ENCODE measurements at places on chromosomes 11 and 22. TPM values are rescaled to one million over a fixed set of nuclear protein-coding genes. Genes with fewer than 3 reads are reported as not detected.

Gene PRMT3
- 18.7 TPM for total RNA-seq

Gene OLFML1
- 4.4 TPM for total RNA-seq

Gene OR51A4
- not detected for total RNA-seq

DNA sequence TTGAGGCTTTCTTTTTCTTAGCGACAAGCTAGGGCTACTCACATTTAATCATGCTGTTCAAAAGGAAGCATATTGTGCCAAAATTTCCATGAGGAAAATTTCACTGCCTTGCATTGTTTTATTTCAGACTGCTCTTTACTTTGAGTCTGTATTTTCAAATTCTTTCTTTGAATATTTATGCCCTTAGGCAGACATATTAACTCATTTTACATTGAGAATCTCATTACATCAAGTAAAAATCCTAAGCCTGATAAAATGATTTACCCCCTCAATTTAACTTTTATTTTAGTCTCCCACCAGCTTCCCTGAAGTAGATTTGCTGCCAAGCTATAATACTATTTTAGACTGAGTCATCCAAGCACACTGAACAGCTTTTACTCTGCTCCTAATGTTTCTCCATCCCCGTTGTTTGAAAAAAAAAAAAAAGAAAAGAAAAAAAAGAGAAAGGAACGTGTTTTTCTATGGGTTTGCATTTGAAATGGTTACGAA, 189.3 kb upstream of the MTMR2 start:
- H3K36me3 ChIP-seq: no peaks in the 10 kb centered on the region
- H3K4me3 ChIP-seq: no peak overlapping the region
- peak overlapping the region; percentile 63 for H3K27ac ChIP-seq
- DNase-seq: no peak
- H3K4me1 ChIP-seq: no peaks in the 10 kb centered on the region

- no peak overlapping the region for H3K27ac ChIP-seq
- peaks cover 7% of the 10 kb centered on the region for H3K36me3 ChIP-seq
- H3K27me3 ChIP-seq: no peaks in the 10 kb centered on the region
- no peaks in the 10 kb centered on the region for H3K4me1 ChIP-seq
- DNase-seq: peak; percentile 40
Measured at GRCh38 chr11:129881570-129882170, 13.7 kb downstream of the NFRKB start.

- H3K4me3 ChIP-seq: no peak overlapping the region
- H3K27me3 ChIP-seq: no peaks in the 10 kb centered on the region
- no peaks in the 10 kb centered on the region for H3K4me1 ChIP-seq
- H3K36me3 ChIP-seq: no peaks in the 10 kb centered on the region
Measured at GRCh38 chr22:26648528-26649388, 8.6 kb upstream of the MIAT start.

- H3K4me3 ChIP-seq: peak overlapping the region; percentile 66
- no peaks in the 10 kb centered on the region for H3K27me3 ChIP-seq
- no peaks in the 10 kb centered on the region for H3K36me3 ChIP-seq
- H3K27ac ChIP-seq: peak overlapping the region; percentile 80
Measured at GRCh38 chr11:32829157-32829679, 509 bp upstream of the PRRG4 start.

DNA sequence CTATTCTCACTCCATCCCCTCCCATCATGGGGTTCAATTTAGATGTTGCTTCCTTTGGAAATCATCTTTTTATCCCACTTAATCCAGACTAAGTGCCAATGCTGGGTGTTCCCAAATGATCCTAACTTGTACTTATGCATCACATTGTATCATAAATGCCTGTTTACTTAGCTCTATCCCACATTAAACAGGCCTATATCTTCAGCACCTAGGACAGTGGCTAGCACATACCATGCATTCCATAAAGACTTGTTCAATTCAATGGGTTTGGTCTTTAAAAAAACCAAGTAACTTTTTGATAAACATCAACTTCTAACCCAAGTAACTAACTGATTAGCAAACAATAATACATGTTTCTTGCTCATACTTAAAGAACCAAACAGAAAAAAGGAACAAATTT, 40.6 kb downstream of the RSF1 start:
- no peaks in the 10 kb centered on the region for H3K27me3 ChIP-seq
- no peak overlapping the region for H3K27ac ChIP-seq
- H3K36me3 ChIP-seq: no peaks in the 10 kb centered on the region
- H3K4me1 ChIP-seq: no peaks in the 10 kb centered on the region
- H3K4me3 ChIP-seq: no peak overlapping the region

DNA sequence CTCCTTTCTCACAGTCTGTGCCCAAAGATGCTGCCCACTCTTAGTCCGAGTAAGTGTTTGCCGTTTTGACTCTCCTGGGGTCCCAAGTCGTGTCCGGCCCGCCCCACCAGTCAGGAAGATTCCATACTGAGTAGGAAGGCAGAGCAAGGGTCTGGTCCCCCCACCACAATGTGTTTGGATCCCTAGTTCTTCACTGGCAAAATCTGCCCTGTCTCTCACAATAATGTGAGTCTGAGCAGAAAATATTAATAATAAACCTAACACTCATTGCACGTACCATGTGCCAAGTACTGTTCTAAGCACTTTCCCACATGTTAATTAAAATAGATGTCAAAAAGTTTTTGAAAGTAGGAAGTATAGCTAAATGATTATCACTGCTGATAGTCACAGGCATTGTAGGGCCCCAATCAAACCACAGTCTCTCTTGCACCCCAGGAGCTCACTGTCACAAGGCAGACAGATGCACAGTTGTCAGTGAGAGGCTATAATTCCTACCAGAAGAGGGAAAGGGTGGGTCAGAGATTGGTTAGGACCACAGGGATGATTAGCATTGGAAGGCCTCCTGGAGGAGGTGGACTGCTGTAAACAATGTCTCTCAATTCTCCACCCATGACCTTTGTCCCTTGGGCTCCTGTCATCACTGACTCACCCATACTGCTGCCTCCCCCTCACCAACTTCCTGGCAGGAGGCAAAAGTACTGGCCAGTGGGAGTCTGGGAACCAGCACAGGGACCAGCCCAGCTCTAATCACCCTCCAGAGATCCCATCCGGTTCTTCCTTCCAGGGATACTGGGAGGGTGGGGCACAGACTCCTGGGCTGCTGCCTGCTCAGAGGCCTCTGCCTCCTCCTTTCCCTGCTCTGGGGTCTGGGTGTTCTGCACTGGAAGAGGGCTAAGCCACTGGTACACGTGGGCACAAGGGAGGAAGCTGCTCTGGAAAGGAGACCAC, 1.0 kb upstream of the POLD4 start:
- peaks cover 25% of the 10 kb centered on the region for H3K4me1 ChIP-seq
- no peak for DNase-seq
- H3K36me3 ChIP-seq: no peaks in the 10 kb centered on the region
- no peaks in the 10 kb centered on the region for H3K27me3 ChIP-seq
- peak overlapping the region; percentile 99 for H3K27ac ChIP-seq

- no peak overlapping the region for H3K27ac ChIP-seq
- H3K36me3 ChIP-seq: peaks cover 11% of the 10 kb centered on the region
Measured at GRCh38 chr22:36510384-36510783, 3.5 kb upstream of the FOXRED2 start.

DNA sequence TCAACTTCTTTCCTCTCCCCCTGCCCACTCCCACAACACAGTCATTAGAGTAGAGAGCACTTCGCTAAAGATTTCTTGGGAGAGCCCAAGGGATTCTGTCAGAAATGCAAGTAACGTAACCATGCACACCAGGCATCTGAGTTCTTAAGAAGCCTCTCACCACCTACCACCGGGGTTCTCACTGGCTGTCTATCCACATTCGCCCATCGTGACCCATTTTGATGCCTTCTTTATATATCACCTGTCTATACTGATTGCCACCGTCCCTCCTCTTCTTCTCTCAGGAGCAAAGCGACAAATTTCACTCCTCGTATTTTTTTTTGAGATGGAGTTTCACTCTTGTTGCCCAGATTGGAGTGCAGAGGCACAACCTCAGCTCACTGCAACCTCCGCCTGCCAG, 23.9 kb upstream of the RASD2 start:
- no peaks in the 10 kb centered on the region for H3K36me3 ChIP-seq
- H3K27ac ChIP-seq: no peak overlapping the region
- no peak for DNase-seq
- no peaks in the 10 kb centered on the region for H3K27me3 ChIP-seq
- no peak overlapping the region for H3K4me3 ChIP-seq
- no peaks in the 10 kb centered on the region for H3K4me1 ChIP-seq

- DNase-seq: no peak
- no peaks in the 10 kb centered on the region for H3K27me3 ChIP-seq
Measured at GRCh38 chr11:36365907-36366306, 69.8 kb downstream of the PRR5L start.

GRCh38 chr11:45722144-45722543, 56.7 kb upstream of the CHST1 start:
- no peak overlapping the region for H3K27ac ChIP-seq
- H3K27me3 ChIP-seq: peaks cover 3% of the 10 kb centered on the region
- DNase-seq: no peak

DNA sequence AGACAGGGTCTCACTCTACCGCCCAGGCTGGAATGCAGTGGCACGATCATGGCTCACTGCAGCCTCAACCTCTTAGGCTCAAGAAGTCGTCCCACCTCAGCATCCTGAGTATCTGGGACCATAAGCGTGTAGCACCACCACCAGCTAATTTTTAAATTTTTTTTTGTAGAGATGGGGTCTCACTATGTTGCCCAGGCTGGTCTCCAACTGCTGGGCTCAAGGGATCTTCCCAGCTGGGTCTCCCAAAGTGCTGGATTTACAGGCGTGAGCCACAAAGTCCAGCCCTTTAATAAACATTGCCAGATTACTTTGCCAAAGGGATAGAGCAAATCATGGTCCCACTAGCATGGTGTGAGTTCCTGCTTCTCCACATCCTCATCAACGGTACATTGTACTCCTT, 45.6 kb downstream of the KMT5B start:
- peaks cover 8% of the 10 kb centered on the region for H3K36me3 ChIP-seq
- H3K4me3 ChIP-seq: no peak overlapping the region
- no peaks in the 10 kb centered on the region for H3K27me3 ChIP-seq
- no peak for DNase-seq
- no peak overlapping the region for H3K27ac ChIP-seq

GRCh38 chr11:118666371-118666770, 13.1 kb downstream of the TREH start:
- no peaks in the 10 kb centered on the region for H3K36me3 ChIP-seq
- H3K27ac ChIP-seq: no peak overlapping the region
- no peak overlapping the region for H3K4me3 ChIP-seq
- no peaks in the 10 kb centered on the region for H3K4me1 ChIP-seq

DNA sequence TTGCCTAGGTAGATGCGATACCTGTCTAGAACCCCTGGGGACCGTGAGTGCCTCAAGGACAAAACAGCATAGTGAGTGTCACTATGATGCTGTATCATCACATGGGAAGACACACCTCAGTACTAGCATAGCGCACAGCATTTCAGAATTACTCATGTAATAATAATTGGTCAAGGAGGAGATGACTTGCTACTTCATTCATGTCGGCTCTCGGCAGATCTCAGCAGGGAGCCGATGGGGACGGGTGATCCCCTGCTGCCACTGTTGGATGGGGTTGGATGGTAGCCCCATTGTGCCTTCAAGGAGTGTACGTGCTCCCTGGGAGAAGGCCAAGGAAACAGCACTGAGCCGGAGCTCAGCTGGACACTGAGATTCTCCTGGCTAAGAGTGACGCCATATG, 186.9 kb downstream of the EFCAB6 start:
- no peak for DNase-seq
- H3K4me1 ChIP-seq: no peaks in the 10 kb centered on the region
- H3K27ac ChIP-seq: no peak overlapping the region

DNA sequence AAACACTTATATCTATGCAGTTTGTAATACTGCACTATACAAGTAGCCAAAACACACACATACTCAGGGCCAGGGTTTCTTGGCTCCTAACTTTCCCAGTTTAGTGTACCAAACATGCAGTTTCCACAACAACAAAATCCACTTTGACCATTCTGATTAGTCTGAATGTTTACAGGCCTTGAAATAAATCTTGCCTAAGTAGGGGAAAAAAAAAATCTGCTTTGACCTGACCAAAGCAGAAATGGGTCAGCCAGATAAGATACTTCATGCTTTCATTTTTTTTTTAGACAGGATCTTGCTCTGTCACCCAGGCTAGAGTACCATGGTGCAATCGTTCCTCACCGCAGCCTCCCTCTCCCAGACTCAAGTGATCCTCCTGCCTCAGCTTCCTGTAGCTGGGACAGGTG, 10.1 kb downstream of the PRR14L start:
- H3K27ac ChIP-seq: no peak overlapping the region
- no peak for DNase-seq
- no peaks in the 10 kb centered on the region for H3K4me1 ChIP-seq
- H3K36me3 ChIP-seq: no peaks in the 10 kb centered on the region
- no peaks in the 10 kb centered on the region for H3K27me3 ChIP-seq

DNA sequence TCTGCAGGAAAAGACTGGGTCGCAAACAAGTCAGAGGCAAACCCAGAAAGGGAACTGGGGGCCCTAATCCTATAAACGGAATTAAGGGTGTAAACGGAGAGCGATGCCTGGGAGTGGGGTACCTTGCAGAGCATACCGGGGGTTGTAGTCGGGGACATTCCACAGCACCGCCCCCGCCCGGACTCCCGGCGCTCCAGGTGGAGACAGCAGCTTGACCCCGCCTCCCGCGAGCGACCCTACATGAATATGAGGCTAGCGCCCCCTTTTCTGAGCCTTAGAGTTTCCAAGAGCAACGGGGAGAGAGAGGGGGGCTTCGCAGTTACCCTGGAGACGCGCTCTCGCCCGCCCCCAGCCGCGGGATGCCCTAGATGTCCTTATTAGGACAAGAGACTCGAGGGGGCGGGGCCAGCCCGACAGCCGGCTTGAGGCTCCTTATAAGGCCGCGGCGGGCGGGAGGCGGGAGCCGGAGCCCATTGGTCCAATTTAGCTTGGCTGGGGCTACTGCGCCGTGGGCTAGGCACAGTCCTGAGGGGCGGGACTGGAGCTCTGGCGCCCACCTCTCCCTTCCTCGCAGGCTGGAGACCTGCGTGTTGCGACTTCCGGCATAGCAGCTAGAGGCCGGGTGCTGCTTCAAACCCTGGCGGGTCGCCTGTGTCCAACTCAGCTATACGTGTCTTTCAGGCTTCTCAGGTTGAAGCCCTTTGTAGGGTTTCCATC, 980 bp upstream of the MUS81 start:
- H3K4me3 ChIP-seq: peak overlapping the region; percentile 99
- peaks cover 12% of the 10 kb centered on the region for H3K4me1 ChIP-seq
- H3K27ac ChIP-seq: peak overlapping the region; percentile 94
- peak; percentile 99 for DNase-seq
- peaks cover 15% of the 10 kb centered on the region for H3K36me3 ChIP-seq

- no peaks in the 10 kb centered on the region for H3K36me3 ChIP-seq
- no peaks in the 10 kb centered on the region for H3K4me1 ChIP-seq
- H3K4me3 ChIP-seq: no peak overlapping the region
- no peak overlapping the region for H3K27ac ChIP-seq
Measured at GRCh38 chr11:32071811-32072210, 19.1 kb upstream of the RCN1 start.

Data from prostate gland (tissue), 2 donors.